ENCODE measurements at places on chromosomes 1 and 21.

DNA sequence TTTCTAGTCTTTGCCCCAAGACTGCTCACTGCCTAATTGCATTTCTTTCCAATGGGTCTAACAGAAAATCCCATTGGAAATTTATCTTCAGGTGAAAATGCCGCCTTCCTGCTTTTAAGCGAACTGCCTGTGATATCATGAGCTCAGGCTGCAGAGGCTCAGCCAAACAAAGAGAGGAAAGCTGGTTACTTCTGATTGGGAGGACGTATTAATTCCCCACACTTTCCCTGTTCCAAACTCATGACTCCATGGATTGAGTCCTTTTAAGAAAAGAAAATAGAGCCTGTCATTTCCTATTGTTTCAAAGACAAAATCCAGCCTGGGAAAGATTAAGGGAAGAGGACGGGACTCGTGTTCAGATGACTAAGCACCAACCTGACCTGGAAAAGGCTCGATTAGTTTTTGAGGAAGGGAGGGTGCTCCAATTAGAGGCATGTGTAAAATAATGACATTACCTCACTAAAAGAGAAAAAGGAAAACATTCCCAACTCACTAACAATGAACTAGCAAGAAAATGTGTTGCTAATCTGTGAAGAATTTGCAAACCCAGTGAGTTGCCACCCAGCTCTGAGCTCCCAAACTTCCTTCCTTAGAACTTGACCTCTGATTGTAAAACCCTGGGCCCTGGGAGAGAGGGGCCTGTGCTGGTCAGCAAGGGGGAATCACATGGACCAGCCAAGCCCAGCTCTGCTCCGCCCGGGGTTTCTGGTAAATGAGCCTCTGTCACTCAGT lies 61.2 kb downstream of the TCP10L start:
- no peak for DNase-seq

DNA sequence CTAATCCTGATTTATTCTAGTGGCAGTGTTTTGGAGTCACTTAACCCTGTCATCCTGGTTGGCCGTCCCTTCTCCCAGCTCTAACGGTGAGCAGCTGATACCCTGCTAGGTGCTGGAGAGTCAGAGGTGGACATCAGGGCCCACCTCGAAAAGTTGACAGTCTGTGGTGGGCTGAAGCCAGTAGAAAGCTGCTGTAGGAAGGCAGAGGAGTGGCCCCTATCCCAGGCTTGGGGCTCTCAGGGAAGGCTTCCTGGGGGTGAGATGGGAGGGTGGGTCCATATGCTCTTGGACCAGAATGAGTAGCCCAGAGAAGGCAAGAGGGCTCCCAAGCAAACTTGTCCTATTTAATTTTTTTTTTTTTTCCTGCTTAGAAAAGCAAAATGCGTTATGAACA lies 475 bp upstream of the RPL5 start:
- no peak for DNase-seq

- DNase-seq: no peak
Measured at GRCh38 chr1:93613898-93614297, 67.7 kb downstream of the BCAR3 start.

GRCh38 chr21:42495027-42495426 lies 997 bp downstream of the RSPH1 start:
- no peak for DNase-seq

GRCh38 chr1:208793861-208794345 lies 549.7 kb upstream of the PLXNA2 start:
- no peak for DNase-seq

- DNase-seq: no peak
Measured at GRCh38 chr1:15994590-15995351, 9.3 kb upstream of the SRARP start.

- DNase-seq: no peak
Measured at GRCh38 chr21:31558189-31558961, 101.1 kb upstream of the SOD1 start.

DNA sequence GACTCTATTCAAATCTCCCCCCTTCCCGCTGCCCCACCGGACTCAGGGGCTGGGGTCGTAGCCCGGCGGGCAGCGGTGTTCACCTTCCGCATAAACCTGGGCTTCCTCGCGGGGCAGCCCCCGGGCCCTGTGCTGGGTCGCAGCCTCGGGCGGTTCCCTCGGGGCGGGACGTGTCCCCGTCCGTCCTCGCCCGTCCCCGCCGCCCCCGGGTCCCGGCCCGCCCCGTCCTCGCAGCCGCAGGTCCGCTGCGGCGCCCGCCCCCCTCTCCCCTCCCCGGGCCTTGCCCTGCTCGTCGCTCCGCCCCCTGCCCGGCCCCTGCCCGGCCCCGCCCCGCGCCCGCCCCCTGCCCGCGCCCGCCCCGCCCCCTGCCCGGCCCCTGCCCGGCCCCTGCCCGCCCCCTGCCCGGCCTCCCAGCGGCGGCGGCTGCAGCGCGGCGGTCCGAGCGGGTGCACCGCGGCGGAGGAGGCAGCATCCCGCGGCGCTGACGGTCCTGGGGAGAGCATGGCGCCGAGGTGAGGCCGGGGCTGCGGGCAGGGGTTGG lies at the start of gene COL18A1:
Gene COL18A1, plus strand, starts transcription at position 436 of the 541 bp plus-strand sequence. Its CDS starts 66 bp downstream, at position 502.
- no peak for DNase-seq

DNA sequence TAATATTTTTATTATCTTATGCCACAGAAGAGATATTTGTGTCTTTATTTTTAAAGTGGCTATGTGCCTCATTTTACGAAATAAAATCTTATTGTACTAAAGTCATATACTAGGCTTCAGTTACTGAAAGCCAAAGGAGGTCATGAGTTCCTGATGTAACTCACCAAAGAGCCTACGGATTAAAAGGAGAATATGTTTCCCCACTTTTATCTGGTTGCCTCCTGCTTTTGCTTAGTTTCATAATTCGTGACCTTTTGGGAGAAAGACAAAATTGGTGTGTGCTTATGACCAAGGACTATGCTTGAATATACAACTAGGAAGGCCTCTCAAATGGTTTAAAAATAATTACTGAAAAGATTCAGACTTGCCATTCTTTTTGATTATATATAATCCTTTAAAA lies 18.2 kb upstream of the AHCTF1 start:
- DNase-seq: no peak

Data from stimulated activated CD8-positive, alpha-beta memory T cell treated with anti-CD3 and anti-CD28 coated beads, Interleukin-2, amount 100 ng/mL, for 1 hour (primary cell).